ENCODE measurements at places on chromosomes 3 and 15.

GRCh38 chr3:140842984-140843649 is 98.5 kb upstream of the SLC25A36 start:
- no peak for DNase-seq

DNA sequence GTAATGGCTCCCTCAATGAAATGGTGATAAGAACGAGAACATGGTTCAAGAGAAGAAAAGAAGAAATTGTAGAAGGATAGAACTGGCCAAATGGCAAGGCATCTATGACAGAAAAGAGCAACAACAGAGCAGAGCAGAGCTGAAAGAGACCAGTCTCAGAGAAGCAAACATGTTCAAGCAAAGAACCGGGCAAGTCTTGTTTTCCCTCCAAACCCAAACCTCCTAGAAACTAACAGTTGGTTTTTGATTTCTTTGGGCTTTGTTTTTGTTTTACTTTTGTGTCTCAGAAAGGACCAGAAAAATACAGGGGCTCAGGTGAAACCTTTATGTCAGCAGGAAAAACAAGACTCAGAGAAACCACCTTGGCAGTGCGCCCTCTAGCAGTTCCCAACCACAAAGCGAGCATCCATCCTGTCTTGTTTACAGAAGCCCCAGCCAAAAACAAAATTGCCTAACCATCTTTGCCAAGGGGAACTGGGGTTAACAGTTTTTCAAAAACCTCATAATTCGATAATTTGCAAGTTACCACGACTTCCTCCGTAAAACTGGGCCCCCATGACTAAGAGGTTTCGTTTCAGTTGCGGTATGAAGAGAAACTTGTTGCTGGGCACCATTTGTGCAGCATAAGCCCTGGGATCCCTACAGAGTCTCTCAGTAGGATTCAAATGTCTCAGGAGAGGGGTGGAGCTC is 159.2 kb upstream of the SLC24A5 start:
- no peak for DNase-seq

DNA sequence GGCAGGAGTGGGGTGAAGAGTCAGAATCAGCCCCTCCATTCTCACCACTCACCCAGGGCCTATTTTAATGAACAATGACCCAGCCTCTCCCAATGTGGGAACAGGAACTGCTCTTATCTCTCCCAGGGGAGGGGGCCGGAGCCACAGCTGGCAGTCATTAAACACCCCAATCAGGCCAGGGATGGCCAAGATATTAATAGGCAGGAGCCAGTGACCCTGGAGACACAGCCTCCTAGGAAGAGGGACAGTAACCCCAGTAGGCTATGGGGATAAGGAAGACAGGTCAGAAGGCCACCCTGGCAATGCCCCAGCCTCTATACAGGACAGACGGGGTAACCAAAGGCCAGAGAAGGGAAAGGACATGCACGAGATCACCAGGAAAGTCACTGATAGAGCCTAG is 38.6 kb downstream of the VIPR1 start:
- no peak for DNase-seq

DNA sequence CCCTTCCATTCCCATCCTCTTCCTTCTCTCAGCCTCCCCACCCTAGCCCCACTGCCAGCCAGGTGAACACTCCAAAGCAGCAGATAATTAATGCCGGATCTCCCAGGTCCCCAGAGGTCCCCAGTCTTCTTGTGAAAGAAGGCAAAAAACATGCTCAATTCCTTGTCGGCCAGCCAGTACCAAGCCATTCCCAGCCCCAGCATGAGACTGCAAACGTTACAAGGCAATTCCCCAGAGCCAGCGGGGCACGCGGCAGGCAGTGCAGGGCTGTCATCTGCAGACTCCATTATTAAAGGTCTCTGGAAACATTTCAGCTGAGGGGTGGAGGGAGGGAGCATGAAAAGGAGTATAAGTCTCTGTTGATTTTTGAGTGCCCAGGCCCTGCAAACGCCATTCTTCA is 117.8 kb downstream of the XXYLT1 start:
- no peak for DNase-seq

- DNase-seq = no peak
Measured at GRCh38 chr3:87691109-87691508, 367.7 kb downstream of the CGGBP1 start.

- DNase-seq = no peak
Measured at GRCh38 chr15:87215100-87215499, 1041.4 kb downstream of the NTRK3 start.

GRCh38 chr3:12978682-12979081 is 94.5 kb downstream of the IQSEC1 start:
- DNase-seq = no peak

DNA sequence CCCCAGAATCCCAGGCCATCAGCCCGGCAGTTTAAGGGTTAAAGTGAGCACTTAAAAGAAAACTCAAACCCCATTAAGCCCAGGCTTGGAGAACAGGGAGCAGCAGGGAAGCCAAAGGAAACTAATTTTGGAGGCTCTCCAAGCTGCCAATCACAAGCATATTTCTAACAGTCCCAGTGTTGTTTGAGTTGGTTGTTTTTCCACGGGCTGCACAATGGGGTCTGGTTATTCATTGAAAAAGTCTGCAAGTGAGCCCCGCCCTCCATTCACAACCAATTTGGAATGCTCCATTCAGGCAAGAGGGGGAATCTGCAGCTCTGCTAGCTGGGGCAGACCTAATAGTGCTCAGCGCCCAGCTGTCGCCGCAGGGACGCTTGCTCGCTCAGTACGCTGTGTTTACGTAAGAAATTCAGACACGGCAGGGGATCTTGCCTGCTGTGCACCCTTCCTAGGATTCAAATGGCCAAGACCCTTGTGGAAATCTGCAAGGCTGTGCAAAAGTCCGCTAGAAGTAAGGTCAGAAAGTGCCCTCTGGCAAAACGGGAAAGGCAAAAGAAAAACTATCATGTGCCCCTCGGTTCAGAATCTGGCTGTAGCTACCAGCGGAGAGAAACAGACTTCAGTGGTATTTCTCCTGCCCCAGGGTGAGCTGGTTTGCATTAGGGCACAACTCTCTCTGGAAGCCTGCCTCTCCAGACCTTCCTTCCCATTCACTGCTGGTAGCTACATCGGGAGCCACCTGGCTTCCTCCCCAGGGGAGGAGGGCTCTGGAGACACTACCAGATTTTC is 11.0 kb downstream of the ETV5 start:
- DNase-seq = no peak

DNA sequence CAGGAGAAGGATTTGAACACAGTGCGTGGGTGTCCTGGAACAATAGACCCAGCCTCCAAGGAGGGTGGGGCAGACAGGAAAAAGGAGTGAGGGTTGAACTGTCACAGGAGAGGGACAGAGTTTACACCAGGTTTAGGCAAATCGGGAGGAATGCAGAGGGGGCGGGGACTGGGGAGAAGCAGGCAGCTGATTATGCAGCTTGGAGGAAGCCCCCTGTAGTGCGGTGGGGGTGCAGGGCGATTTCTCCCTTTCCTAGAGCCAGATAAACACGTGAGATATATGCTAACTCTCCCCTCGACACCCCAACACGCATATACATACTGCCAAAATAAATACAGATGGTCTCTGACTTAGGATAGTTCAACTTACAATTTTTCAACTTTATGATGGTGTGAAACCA is 108.6 kb upstream of the PRR20G start:
- no peak for DNase-seq

DNA sequence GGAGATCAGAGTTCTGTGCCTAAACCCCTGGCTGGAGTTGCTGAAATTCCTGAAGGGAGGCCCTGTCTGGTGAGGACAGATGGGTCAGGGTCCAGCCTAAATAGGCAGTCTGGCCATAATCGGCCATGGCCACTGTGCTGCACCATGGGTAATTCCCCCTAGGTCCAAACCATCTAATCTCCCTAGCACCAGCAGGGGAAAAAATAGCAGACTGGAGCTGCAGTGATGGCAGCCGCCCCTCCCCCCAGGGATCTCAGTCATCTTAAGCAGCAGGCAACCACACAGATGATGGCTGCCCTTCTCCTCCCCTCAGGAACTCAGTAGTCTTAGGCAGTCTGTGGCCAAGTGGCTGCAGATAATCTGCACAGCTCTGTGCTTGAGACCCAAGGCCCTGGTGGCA is 68.4 kb upstream of the CD96 start:
- DNase-seq = no peak

- no peak for DNase-seq
Measured at GRCh38 chr15:63600001-63600615, 2.9 kb downstream of the FBXL22 start.

GRCh38 chr3:23991683-23992628 is 46.9 kb downstream of the NR1D2 start:
- no peak for DNase-seq

DNA sequence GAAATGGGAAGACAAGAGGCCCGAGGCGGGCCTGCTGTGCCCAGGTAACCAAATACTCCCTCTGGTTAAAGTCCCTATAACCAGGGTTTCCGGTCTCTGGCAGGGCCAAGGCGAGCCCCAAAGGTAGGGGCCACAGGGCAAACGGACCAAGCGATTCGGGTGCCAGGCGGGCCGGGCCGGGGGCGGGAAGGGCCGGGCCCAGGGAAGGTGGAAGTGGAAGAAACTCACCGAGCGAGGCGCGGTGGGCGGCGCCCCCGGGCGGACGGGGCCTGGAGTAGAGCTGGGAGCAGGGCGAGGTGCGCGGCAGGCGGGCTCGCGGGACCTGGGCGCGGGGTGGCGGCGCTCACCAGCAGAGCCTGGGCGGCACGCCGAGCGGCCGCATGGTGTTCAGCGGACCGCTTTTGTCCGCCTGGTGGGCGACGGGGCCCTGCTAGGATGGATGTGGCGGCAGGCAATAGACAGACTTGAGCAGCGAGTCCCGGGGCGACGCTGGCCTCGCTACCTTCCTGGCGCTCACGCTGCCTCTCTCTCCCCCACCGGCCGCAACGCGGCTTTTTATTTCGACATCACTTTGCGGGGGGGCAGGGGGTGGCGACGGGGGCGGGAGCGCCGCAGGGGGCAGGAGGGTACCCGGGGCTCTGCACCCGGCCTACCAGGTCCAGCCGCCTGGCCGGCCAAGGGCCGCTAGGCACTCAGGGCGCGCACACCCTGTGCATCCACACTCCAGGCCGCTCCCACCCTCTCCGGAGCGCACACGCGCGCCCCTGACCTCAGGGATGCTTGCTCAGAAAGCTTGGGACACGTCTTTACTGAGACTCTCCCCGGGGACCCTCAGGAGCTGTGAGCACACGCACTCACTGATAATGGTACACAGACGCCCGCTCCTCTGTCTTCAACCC is at the start of gene GATA2:
Gene GATA2, minus strand, starts transcription at position 531 of the 899 bp plus-strand sequence. CDS start 6,170 bp downstream, outside the sequence.
- DNase-seq = peak; percentile 45

DNA sequence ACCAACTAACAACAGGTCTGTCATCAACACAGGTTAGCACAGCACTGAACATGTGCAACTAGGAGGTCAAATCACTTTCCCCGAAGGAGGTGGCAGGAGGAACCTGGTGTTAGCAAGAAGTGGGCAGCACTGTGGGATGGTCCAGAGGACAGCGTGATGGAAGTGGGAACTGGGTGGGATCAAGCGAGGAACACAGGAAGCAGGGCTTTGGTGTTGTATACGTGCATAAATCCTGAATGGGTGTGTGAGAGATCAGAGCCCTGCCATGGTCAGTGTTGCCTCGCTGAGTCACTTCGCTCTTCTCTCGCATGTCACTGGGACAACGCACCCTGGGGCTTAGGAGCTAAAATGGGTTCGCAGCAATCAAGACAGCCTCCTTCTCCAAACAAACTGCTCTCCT is 62.1 kb downstream of the MOBP start:
- no peak for DNase-seq

DNA sequence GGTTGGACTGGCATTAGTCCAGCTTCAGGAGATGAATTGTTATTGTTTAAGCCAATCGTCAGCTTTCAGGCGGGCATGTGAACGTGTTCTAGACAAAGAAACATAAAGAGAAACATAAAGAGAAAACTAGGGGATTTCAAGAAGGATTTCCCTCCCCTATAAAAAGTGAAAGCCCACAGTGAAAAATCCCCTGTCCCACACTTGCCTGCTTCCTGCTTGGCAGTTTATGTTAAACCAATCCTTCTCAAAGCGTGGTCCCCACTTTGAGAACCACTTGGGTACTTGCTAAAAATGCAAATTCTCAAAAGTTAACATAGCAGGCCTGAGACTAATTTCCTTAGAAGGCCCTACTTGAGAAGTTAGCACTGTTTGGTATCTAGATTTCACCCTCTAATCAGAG is 293.0 kb upstream of the SOX14 start:
- DNase-seq = no peak

DNA sequence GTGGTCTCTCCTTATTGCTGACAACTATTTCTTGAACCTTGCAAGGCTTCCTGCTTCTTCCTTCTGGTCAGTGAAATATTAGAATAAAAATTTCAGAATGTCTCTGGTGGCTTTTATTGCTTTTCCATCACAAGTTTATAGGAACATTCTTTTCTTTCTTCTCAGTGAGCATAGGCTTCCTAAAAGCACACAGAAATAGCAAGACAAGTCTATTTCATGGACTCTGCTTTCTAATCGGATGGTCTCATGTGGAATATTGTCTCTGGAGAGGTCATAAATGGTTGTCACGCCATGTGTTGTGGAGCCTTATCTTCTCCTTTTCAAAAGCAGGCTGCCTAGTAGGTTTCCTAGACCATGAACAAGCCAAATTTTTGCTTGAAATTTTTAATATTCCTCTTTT is 9.8 kb upstream of the PSMD6 start:
- no peak for DNase-seq

GRCh38 chr3:185837414-185837813 is 12.6 kb upstream of the IGF2BP2 start:
- DNase-seq = no peak

GRCh38 chr15:69504352-69505040 is 51.9 kb downstream of the RPLP1 start:
- no peak for DNase-seq

DNA sequence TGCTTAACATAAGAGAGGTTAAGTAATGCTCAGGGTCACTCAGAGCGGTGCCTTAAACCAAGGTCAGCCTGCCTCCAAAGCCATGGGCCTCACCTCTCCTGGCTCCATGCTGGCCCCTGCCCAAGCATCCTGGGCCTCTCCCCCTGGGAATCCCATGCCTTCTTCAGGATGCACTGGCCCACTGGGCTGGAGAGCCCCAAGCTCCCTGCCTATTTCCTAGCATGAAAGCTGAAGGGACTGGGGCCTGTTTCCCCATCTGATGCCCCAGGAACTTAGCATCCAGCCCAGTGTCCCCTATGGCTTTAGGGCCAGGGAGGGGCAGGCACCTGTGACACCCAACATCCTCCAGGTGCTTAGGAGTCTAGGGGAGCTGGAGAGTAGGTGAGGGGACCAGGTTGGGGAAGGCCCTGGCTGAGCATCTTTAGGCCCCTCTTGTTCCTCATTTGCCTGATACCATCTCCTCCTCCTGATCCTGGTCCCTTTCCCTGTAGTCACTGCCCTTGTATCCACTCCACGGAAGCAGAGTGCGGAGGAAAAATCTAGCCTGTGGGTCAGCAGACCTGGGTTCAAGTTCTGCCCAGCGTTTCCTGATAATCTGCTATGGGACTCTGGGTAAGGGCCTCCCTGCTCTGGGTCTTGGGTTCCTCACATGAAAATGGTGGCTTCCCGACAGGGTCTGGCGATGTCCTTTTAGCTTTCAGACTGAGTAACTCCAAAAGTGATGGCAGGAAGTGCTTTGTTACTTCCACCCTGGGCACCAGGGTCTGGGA is 28.6 kb downstream of the EHD4 start:
- DNase-seq = no peak

DNA sequence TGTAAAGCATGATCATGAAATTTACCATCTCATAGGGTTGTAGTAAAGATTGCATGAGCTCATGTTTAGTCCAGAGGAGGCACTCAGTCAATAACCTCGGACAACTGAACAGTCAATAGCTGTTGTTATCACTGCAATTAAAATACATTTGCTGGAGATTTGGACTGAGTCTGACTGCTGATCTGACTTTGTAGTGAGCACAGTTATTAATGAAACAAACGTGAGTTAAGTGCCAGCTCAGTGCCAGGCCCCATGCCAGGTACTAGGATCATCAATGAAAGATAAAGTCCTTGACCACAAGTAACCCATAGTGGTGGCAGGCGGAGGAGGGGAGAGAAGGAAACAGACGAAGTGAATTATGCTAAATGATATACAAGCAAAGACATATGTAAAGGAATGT is 43.7 kb upstream of the PRICKLE2 start:
- DNase-seq = no peak
